ENCODE measurements at places on chromosomes 5 and 9.

DNA sequence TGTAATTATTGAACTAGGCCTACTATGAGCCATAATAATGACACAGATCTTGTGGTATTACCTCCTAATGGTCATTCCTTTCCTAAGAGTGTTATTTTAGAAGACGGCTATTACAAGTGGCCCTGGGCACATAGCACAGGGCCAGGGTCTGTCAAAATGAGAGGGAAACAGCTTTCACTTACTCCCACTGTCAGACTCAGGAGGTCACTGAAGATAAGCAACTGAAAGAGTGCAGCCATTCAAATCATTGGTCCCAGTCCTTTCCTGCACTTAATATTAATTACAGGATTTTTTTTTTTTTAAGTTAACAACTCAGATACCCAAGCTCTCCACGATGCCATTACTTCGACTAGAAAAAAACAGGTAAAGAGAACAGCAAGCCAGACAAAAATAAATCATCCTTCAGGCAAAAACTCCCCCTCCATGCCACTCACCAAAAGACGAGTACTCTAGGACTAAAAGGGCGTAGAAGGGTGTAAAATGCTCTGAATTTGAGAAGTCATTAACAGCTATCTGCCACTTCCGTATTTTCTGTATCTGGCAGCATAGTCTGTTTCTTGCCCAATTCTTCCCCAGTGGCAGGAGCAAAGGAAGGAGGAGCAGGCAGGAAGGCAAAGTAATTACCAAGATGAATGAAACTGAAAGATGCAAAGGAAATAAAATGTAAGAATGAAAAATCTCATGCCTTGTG lies 87.4 kb downstream of the ZNF608 start:
- no peak for DNase-seq

DNA sequence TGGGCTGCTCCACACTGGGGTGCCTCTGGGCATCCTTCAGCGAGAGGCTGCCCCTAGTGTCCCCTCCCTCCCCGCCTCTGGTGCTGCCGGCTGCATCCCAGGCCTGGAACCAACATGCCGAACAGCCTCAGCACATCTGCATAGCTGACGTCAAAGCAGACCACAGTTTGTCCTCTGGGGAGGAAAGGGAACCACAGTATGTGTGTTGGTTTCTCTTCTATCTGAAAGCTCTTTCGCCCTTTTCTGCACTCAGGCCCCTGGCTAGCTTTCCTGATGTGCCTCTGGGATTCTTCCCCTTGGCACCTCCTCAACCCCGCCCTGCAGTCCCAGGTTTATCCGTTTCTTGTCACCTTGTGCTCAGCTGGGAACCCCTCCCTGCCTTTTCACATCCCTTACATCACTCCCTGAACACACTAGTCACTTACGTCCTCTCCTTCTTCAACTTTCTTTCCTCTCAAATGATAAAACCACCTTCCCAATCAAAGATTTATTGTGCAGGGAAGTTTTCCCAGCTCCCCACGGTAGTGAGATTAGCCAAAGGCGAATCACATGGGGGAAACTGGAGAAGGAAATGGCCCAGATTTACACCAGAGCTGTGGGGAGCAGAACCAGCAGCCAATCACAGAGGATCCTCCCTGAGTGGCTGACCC lies 35.5 kb upstream of the B4GALT1 start:
- DNase-seq: no peak

GRCh38 chr9:124437086-124437485 lies 13.2 kb upstream of the ADGRD2 start:
- DNase-seq: no peak

- no peak for DNase-seq
Observed at GRCh38 chr5:117776977-117777376, 1202.4 kb upstream of the SEMA6A start.

- DNase-seq: no peak
Observed at GRCh38 chr5:167511-167910, 23.8 kb upstream of the LRRC14B start.

DNA sequence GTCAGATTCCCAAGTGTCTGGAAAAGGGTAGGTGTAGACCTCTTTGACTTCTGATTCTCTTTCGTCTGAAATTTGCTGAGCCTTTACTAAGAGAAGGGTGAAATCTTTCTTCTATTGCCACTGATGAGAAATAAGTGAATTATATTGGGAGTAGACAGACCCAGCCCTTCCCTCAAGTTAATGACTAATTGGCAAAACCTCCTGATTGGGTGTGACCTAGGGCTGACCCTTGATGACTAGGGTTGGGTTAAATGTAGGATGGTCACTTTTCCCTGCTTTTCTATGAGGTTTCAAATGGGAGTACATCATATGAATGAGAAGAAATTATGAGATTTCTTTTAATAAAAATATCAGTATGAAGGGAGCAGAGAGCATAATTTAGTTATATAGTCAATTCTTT lies 73.4 kb upstream of the C5orf46 start:
- DNase-seq: no peak

DNA sequence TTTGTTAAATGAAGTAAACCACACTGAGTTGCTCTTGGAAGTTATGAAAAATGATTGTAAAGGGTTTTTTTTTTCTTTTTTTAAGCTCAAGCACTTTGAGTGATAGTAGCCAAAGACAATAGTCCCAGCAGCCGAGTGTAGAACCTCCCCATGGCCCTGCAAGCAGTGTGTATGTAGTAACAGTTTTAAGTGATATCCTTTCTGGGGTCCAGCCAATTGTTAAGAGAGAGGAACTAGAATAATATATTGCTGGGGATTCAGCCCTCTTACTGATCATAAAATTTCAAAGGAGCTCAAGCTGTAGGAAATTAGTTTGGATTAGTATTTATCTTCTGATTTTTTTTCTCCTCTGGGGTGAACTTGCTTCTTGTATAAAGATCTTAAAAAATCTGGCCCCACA lies 43.2 kb downstream of the NPR3 start:
- DNase-seq: no peak

- DNase-seq: no peak
Observed at GRCh38 chr5:139468421-139468931, 2.3 kb upstream of the SMIM33 start.

GRCh38 chr5:76600716-76601115 lies 22.5 kb downstream of the F2RL2 start:
- DNase-seq: no peak

DNA sequence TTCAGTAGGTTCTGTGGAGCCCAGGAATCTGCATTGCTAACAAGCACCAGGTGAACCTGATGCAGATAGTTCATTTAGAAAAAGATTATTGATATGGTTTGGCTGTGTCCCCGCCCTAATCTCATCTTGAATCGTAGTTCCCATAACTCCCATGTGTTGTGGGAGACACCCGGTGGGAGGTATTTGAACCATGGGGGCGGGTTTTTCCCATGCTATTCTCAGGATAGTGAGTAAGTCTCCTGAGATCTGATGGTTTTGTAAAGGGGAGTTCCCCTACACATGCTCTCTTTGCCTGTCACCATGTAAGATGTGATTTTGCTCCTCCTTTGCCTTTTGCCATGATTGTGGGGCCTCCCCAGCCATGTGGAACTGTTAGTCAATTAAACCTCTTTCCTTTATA lies 212.0 kb downstream of the RAB3C start:
- no peak for DNase-seq

GRCh38 chr9:6777213-6777902 lies 19.6 kb downstream of the KDM4C start:
- no peak for DNase-seq

DNA sequence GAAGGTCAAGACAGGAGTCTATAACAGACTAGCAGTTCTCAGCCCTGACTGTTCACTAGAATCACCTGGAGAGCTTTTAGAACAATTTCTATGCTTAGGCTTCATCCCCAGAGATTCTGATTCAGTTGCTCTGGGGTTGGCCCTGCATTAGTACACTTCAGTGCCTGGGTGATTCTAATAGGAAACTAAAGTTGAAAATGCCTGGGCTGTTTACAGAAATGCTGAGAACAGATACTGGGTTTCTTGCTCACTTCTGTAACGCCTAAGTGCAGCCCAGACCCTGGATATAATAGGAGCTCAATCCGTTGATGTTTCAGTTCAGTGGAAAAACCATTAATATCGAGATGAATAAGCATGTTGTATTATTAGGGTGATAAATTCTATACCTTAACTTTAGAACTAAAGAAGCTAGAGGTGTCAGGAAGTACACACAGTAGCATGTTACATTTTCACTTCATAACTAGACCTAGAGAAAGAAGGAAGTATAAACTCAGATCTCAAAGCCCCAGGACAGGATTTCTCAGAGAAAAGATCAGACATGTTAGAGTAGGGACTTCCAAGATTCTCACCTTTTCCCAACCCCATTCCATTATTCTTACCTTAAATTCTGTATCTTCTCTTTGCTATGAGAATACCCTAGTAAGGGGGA lies 20.4 kb downstream of the HAVCR2 start:
- no peak for DNase-seq

GRCh38 chr9:87873607-87874303 lies 8.9 kb upstream of the SPATA31E1 start:
- no peak for DNase-seq

DNA sequence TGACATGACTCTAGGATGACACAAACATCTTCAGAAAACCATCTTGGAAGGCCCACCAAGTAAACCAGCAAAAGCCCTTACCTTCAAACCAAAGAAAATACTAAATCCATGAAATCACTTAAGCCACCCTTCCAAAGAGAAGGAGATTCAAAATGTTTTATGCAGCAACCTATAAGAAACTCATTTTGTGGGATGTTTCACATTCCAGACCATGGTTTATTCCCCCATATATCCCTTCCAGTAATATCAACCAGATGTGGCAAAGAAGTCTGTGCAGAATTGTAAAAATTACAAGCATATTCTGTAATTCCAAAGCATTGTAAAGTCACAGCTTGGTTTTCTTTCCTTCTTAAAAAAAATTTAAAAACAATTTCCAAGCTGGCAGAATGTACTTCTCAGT lies 117.4 kb downstream of the SLIT3 start:
- DNase-seq: no peak

GRCh38 chr5:150540615-150541396 lies 32.9 kb downstream of the NDST1 start:
- DNase-seq: no peak

DNA sequence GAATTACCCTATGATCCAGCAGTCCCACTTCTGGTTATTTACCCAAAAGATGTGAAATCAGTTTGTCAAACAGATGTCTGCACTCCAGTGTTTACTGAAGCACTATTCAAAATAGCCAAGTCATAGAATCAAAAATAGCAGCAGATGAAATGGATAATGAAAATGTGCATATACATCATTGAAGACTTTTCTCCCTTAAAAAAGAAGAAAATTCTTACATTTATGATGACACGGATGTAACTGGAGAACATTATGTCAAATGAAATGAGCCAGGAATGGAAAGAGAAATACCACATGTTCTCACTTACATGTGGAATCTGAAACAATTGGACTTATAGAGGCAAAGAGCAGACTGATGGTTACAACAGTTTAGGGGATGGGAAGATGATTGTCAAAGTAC lies 21.5 kb upstream of the PLEKHG4B start:
- no peak for DNase-seq

DNA sequence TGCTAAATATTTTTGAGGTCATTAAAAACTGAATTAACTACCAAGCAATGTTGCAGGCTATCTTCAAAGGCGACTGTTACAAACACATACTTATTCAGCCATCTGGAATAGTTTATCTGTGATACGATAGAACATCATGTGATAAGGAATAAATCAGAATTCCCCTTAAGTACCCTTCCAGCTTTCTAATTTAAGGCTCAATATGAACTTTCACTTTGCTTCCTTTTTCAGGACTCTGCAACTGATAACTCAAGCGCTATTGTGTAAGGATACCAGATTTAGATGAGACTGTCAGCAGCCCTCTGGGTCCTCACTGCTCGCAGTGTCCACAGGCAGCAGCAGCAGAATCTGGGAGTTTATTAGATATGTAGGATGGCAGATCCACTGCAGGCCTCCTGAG lies 416.3 kb downstream of the SPATA31D1 start:
- DNase-seq: no peak

DNA sequence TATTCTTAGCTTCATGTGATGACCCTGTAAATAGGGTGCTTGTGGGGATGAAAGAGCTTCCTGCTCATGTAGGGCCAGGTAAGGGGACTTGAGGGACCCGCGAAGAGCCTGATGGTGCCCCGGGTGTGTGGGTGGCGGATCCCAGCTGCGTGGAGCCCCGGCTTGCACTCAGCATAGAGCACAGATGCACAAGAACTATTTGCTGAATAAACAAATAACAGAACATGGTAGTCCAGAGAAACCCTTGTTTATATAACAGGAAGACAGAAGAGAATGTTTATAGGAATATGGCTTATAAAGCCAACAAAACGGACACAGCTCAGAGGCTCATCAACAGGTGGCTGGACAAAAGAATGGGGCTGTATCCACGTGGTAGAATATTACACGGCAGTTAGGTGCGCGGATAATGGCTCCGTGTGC lies 106.9 kb upstream of the COL5A1 start:
- no peak for DNase-seq

DNA sequence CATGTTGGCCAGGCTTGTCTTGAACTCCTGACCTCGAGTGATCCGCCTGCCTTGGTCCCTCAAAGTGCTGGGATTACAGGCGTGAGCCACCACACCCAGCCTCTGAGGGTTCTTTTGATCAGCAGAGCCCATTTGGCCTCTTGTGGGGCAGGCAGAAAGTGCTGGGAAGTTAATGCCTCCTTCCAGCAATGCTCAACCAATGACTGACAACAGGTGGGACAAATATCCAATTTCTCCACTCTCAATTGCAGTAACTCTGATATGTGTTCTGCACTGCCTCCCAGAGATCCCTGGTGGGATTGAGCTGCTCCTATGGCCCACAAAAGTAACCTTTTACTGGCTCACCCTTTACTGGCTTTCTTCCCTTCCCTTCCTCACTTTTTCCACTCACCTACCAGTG lies 79.9 kb upstream of the APC start:
- DNase-seq: no peak

DNA sequence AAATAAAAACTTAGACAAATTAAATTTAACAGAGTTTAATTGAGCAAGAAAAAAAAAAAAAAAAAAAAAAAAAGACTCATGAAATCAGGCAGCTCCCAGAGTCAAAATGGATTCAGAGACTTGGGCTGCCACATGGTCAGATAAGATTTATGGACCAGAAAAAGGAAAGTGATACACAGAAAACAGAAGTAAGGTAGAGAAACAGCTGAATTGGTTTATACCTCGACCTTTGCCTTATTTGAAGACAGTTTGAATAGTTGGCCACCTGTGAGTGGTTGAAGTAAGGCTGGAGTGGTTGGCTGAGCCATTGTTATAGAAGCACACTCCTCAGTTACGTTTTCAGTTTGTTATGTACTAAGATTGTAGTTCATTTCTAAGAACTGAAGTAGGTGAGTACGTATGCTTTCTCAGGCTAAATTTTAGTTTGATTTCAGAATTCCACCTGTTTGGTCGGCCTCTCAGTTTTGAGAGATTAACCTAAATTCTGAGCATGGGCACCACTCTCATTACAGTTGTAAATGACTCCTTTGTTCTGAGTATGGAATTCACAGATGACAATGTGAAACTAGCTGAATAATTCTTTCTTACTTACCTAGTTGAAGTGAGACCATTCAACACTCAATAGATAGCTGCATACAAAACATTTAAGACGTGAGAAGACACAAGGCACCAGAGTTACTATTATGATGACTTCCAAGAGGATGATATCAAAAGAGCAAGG lies 149.0 kb downstream of the AOPEP start:
- no peak for DNase-seq
